ENCODE measurements at places on chromosomes 12 and 14. TPM values are rescaled to one million over a fixed set of nuclear protein-coding genes. Genes with fewer than 3 reads are reported as not detected.

The ESR2 gene
- not detected for total RNA-seq

The NRXN3 gene
- 0.24 TPM for total RNA-seq

DNA sequence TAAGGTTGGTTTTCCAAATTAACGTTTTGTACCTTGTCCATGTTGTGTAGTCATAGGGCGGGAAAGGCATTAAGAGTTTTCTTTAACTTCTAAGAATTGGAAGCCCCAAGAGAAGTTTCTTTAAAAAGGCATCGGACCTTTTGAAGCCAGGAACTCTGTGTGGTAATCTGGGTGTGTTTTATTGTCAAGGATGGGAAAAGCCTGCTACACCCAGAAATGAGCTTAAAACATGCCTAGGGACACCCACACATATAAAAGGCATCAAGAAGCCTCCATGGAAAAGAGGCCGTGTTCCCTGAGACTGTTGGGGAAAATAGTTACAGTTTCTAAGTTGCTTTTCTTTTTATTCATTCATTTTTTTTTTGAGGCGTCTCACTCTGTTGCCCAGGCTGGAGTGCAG lies 81.0 kb upstream of the PTHLH start:
- DNase-seq = no peak

The NTN4 gene
- 77.2 TPM for total RNA-seq

DNA sequence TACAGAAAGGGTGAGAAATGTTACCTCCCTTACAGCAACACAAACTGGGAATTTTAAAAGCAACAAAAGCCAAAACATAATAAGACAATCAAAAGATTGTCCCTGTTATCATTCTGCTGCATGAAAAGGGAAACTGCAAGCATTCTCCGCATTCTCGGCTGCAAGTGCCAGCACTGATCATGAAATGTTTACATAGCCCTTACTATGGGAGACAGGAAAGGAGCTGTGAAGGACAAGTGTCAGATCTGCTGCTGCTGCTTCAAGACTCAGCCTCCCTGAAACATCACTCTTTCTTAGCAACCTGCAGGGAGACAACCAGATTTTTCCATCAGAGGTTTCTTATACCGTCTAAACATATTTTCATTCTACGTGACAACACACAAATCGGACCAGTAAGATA lies 20.1 kb downstream of the DENND5B start:
- DNase-seq = no peak

DNA sequence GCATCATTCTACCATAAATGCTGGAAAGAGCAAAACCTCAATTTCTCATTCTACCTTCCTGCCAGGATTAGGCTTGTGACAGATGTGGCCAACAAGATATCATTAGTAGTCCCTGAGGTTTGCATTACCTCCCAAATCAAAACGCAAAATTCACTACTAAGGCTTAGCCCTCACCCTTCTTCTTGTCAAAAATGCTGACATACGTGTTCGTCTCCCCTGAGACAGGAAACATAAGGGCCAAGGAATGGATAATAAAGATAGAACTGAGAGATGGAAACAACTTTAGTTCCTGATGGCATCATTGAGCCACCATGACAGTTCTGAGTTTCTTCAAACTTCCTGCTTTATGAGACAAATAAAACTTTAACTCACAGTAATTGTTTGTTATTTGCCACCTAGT lies 642.1 kb downstream of the NOVA1 start:
- DNase-seq = no peak

The KRT6B gene
- total RNA-seq = not detected

The CPM gene
- 3.5 TPM for total RNA-seq

The IFNG-AS1 gene
- total RNA-seq = not detected

All from HFFc6 (cell line).